ENCODE measurements at places on chromosomes 7 and 10. TPM values are rescaled to one million over a fixed set of nuclear protein-coding genes. Genes with fewer than 3 reads are reported as not detected.

GRCh38 chr7:130127821-130128317 is 57.5 kb downstream of the KLHDC10 start:
- no peaks in the 10 kb centered on the region for H3K4me1 ChIP-seq
- H3K27me3 ChIP-seq: no peaks in the 10 kb centered on the region
- no peak overlapping the region for H3K27ac ChIP-seq
- H3K4me3 ChIP-seq: no peak overlapping the region

DNA sequence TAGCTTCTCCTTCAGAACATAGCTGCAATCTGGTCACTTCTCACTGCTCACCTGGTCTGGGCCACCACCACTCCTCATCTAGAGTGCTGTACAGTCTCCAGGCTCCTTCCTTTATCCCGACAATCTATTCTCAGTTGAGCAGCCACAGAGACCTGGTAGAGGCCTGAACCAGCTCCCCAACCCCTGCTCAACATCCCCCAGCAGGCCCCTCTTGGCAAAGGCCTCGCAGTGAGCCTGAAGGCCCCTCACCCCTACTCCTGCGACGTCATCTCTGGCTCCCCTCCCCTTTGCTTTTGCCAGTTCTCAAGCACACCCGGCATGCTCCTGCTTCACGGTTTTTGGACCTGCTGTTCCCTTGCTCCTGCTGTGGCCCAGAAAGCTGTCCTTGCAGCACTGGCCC is 113.9 kb downstream of the ARHGAP22 start:
- H3K36me3 ChIP-seq: no peaks in the 10 kb centered on the region
- no peak overlapping the region for H3K27ac ChIP-seq
- H3K27me3 ChIP-seq: no peaks in the 10 kb centered on the region
- H3K4me1 ChIP-seq: peaks cover 15% of the 10 kb centered on the region
- DNase-seq: no peak

The SRPK2 gene
- total RNA-seq: 39.9 TPM

The FAM25C gene
- not detected for total RNA-seq

GRCh38 chr10:132922872-132923271 is 19.5 kb downstream of the CFAP46 start:
- no peak overlapping the region for H3K4me3 ChIP-seq
- no peak for DNase-seq
- no peaks in the 10 kb centered on the region for H3K27me3 ChIP-seq

DNA sequence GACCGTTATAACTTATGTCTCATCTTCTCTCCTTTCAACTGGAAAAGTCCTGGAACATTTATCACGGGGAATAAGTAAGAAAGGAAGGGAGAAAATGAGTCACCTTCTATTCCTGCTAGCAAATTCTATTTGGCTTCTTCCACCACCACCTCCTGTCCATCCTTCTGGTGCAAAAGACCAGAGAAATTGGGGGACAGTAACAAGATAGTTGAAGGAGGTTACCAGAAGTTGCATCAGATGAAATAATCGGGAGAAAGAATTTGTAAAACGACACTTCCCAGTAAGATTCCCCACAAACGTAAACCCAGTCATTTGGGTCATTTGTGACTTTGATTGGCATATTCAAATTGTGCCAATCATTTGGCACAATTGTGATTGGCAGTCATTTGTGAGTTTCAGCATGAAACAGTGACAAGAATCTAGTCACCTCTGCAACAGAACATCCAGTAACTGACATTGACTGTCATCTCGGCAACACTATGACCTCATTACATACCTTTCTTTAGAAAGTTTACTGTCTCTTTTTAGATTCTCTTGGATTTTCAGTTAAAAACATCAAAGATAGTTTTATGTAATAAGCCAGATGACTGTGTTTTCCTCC is 51.3 kb upstream of the PIK3CG start:
- H3K36me3 ChIP-seq: no peaks in the 10 kb centered on the region
- H3K27ac ChIP-seq: no peak overlapping the region

The PRSS1 gene
- not detected for total RNA-seq

DNA sequence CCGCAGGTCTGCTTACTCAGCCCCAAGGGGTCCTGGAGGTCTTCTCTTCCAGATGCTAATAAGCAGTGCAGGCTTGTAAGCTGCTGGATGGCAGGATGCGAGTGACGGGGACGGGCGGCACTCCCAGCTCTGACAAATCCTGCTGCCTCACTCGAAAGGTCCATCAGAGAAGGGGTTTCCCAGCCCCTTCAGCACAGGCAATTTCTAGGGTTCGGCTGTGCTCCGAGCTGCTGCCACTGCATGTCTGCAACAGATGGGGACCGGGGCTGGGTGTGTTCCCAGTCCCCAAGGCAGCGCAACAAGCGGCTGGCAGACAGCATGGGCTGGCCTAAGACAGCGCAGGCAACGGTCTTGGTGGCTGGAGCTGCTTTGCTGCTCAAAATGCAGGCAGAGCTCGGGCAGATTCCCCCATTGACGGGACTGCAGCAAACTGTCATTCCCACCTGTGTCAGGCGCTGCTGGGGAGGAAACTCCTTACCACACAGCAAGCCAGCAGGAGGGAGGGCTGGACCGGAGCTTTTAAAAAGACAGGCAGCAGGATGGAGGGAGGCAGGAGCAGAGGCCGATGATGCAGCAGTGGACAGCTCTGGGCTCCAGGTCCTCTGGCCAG is 62.4 kb downstream of the PRKAG2 start:
- H3K4me1 ChIP-seq: no peaks in the 10 kb centered on the region
- no peaks in the 10 kb centered on the region for H3K27me3 ChIP-seq
- DNase-seq: no peak
- no peak overlapping the region for H3K27ac ChIP-seq

- DNase-seq: peak; percentile 8
- H3K27ac ChIP-seq: no peak overlapping the region
- peaks cover 19% of the 10 kb centered on the region for H3K4me1 ChIP-seq
- peaks cover 39% of the 10 kb centered on the region for H3K27me3 ChIP-seq
- no peaks in the 10 kb centered on the region for H3K36me3 ChIP-seq
- no peak overlapping the region for H3K4me3 ChIP-seq
Observed at GRCh38 chr7:103447073-103447960, 1.3 kb upstream of the SLC26A5 start.

- no peaks in the 10 kb centered on the region for H3K36me3 ChIP-seq
- no peaks in the 10 kb centered on the region for H3K4me1 ChIP-seq
- peaks cover 16% of the 10 kb centered on the region for H3K27me3 ChIP-seq
- no peak overlapping the region for H3K27ac ChIP-seq
Observed at GRCh38 chr10:113459626-113460280, 93.1 kb upstream of the HABP2 start.

GRCh38 chr7:49245062-49245461 is 320.7 kb downstream of the CDC14C start:
- no peak overlapping the region for H3K4me3 ChIP-seq
- DNase-seq: no peak

DNA sequence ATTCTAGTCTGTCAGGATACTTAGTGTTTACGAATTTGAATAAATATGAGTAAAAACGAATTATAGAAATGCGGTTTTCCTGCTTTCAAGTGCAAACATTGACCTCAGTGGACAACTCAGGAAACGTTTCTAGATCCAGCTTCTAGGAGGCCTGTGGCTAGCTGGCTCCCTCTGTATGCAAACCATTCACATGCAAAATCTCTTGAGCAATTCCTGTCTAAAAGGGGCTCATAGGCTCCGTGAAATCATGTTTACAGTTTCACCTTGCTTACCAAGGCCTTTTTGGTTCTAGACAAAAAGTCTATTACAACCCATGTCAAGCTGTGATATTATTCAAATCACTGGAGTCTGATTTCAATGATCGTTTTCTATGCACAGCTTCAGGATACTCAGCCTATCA is 364.5 kb downstream of the DPP6 start:
- no peak for DNase-seq
- H3K4me3 ChIP-seq: no peak overlapping the region
- no peaks in the 10 kb centered on the region for H3K27me3 ChIP-seq
- H3K27ac ChIP-seq: no peak overlapping the region
- H3K36me3 ChIP-seq: no peaks in the 10 kb centered on the region

- H3K4me3 ChIP-seq: no peak overlapping the region
- H3K36me3 ChIP-seq: peaks cover 21% of the 10 kb centered on the region
- H3K27ac ChIP-seq: no peak overlapping the region
- no peaks in the 10 kb centered on the region for H3K4me1 ChIP-seq
Observed at GRCh38 chr10:92001995-92002394, 78.4 kb downstream of the BTAF1 start.

GRCh38 chr10:92957223-92958010 is 103.2 kb upstream of the CYP26C1 start:
- no peak overlapping the region for H3K4me3 ChIP-seq
- peaks cover 15% of the 10 kb centered on the region for H3K36me3 ChIP-seq
- no peaks in the 10 kb centered on the region for H3K27me3 ChIP-seq

The SYT15 gene
- total RNA-seq: 0.17 TPM

DNA sequence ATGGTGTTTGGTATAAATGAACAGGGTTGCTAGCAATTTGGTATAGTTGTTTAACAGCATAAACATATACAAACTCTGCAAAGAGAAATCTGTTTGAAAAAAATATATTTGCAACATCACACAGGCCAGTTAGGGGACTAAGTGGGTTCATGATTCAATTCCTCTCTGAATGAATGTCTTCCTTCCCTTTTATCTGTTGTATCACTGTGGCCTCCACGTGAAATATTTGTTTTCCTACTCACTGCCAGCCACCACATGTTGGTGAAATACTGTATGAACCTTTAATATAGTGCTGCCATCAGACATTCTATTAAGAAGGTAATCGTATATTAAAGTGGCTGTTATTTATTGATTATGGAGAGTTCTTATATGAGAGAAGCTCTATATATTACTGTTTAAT is 157.0 kb downstream of the ARID5B start:
- peaks cover 57% of the 10 kb centered on the region for H3K36me3 ChIP-seq
- peaks cover 25% of the 10 kb centered on the region for H3K4me1 ChIP-seq
- no peak overlapping the region for H3K4me3 ChIP-seq
- no peaks in the 10 kb centered on the region for H3K27me3 ChIP-seq
- H3K27ac ChIP-seq: no peak overlapping the region

DNA sequence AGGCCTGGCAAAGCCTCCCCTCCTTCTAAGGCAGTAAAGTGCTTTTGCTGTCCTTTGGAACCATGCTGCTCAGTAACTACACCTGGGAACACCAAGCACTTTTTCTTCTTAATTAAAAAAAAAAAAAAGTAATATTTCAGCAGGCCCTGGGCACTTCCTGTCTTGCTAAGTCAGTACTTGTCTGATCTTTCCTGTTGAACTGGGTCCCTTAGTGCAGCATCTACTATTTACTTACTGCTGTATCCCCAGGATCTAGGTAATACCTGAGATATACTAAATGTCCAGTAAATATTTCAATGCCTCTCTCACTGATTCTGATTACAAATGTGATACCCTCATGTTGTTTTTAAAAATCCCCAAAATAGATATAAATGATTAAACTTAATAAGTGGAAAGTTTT is 77.4 kb downstream of the PPP1R3C start:
- H3K36me3 ChIP-seq: no peaks in the 10 kb centered on the region
- no peak for DNase-seq
- no peak overlapping the region for H3K4me3 ChIP-seq
- no peak overlapping the region for H3K27ac ChIP-seq
- H3K27me3 ChIP-seq: no peaks in the 10 kb centered on the region
- H3K4me1 ChIP-seq: no peaks in the 10 kb centered on the region

- no peak overlapping the region for H3K27ac ChIP-seq
- no peak overlapping the region for H3K4me3 ChIP-seq
- H3K27me3 ChIP-seq: no peaks in the 10 kb centered on the region
- no peaks in the 10 kb centered on the region for H3K4me1 ChIP-seq
- DNase-seq: no peak
Observed at GRCh38 chr10:17125206-17125893, 4.3 kb downstream of the CUBN start.

The SRI gene
- 44.3 TPM for total RNA-seq

DNA sequence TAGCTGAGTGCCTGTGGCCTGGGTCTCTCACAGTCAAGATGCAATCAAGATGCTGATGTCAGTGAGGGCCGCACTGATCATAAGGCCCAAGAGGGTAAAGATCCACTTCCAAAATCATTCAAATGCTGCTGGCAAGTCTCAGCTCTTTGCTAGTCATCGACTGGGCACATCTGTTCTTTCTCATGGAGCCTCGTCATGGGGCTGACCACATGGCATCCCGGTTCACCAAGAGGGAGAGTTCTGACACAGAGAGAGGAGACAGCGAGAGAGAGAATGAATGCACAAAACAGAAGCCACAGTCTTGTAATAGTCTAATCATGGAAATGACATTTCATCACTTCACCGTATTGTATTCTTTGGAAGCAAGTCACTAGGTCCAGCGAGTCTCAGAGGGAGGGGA is 1067.5 kb upstream of the C7orf33 start:
- H3K4me1 ChIP-seq: no peaks in the 10 kb centered on the region
- H3K27ac ChIP-seq: no peak overlapping the region
- H3K4me3 ChIP-seq: no peak overlapping the region
- H3K36me3 ChIP-seq: no peaks in the 10 kb centered on the region

DNA sequence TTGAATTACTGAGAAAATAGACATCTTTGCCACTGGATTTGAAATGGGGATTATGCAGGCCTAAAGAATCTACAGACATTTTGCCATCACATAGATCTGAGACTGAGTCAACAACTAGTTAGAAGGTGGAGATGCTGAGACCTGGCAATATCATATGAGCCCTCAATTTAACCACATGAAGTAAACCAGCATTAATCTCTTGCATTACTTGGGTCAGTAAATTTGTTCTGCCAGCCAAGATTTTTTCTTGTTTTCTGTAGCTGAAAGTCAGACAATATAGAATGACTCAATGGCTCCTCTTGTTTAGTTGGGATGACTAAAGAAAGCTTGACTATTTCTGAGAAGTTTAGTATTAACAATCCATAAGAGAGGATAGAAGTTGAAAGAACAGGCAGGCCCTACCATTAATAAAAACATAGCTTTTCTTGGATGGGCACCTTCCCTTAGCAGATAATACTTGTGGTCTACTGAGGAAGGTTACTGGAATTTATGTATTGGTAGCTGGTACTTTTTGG is 396.7 kb upstream of the SORCS1 start:
- no peak for DNase-seq
- H3K27me3 ChIP-seq: no peaks in the 10 kb centered on the region
- H3K4me3 ChIP-seq: no peak overlapping the region
- no peak overlapping the region for H3K27ac ChIP-seq
- H3K4me1 ChIP-seq: no peaks in the 10 kb centered on the region

DNA sequence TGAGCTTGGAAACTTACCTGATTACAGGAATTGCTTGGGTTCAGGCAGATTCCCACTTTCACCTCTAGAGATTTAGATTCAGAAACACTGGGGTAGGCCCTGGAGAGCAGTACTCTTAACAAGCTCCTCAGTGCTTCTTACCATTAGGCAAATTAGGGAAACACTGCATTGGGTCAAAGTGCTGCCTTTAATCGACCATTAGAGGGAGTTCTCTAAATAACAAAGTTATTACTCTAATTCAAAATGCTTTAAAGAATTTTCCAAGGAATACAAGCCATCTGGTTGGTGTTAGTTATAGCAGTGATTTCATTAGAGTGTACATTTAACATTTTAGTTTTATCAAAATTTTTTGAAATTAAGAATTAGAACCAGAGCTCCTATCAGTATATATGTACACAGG is 324.5 kb downstream of the GFRA1 start:
- no peaks in the 10 kb centered on the region for H3K36me3 ChIP-seq
- H3K4me1 ChIP-seq: no peaks in the 10 kb centered on the region
- DNase-seq: no peak

GRCh38 chr10:62538606-62539005 is 164.4 kb downstream of the ZNF365 start:
- no peaks in the 10 kb centered on the region for H3K36me3 ChIP-seq
- no peak overlapping the region for H3K4me3 ChIP-seq
- DNase-seq: no peak
- H3K27ac ChIP-seq: no peak overlapping the region
- H3K27me3 ChIP-seq: no peaks in the 10 kb centered on the region

GRCh38 chr10:104329735-104330134 is 8.5 kb downstream of the ITPRIP start:
- H3K27me3 ChIP-seq: no peaks in the 10 kb centered on the region
- H3K4me3 ChIP-seq: peak overlapping the region; percentile 41
- peak; percentile 37 for DNase-seq
- H3K27ac ChIP-seq: peak overlapping the region; percentile 81
- peaks cover 5% of the 10 kb centered on the region for H3K36me3 ChIP-seq

- no peaks in the 10 kb centered on the region for H3K36me3 ChIP-seq
- H3K4me1 ChIP-seq: no peaks in the 10 kb centered on the region
- no peak overlapping the region for H3K4me3 ChIP-seq
- DNase-seq: no peak
Observed at GRCh38 chr7:29860186-29860585, 53.9 kb downstream of the WIPF3 start.
